ENCODE measurements at places on chromosomes 5 and 9. TPM values are rescaled to one million over a fixed set of nuclear protein-coding genes. Genes with fewer than 3 reads are reported as not detected.

The RORB gene
- not detected for total RNA-seq

The PCDHB6 gene
- not detected for total RNA-seq

The COL27A1 gene
- total RNA-seq = 1.1 TPM

The FNBP1 gene
- 18.9 TPM for total RNA-seq

The CER1 gene
- total RNA-seq = not detected

The SLC34A1 gene
- total RNA-seq = not detected

The MAMDC2 gene
- total RNA-seq = not detected

The PCAT7 gene
- total RNA-seq = 1.2 TPM

The CEMIP2 gene
- total RNA-seq = 7.8 TPM

The FCN1 gene
- total RNA-seq = not detected

The ENTREP1 gene
- total RNA-seq = not detected
